ENCODE measurements at places on chromosomes 3 and 15.
A peak's percentile ranks its signal among the peaks of the same experiment; 100 is the strongest.

GRCh38 chr15:86080302-86080701, 631 bp downstream of the AGBL1 start:
- no peak for DNase-seq

- DNase-seq, result peak; percentile 80
Observed at GRCh38 chr15:57559875-57560274, 31.8 kb upstream of the MYZAP start.

DNA sequence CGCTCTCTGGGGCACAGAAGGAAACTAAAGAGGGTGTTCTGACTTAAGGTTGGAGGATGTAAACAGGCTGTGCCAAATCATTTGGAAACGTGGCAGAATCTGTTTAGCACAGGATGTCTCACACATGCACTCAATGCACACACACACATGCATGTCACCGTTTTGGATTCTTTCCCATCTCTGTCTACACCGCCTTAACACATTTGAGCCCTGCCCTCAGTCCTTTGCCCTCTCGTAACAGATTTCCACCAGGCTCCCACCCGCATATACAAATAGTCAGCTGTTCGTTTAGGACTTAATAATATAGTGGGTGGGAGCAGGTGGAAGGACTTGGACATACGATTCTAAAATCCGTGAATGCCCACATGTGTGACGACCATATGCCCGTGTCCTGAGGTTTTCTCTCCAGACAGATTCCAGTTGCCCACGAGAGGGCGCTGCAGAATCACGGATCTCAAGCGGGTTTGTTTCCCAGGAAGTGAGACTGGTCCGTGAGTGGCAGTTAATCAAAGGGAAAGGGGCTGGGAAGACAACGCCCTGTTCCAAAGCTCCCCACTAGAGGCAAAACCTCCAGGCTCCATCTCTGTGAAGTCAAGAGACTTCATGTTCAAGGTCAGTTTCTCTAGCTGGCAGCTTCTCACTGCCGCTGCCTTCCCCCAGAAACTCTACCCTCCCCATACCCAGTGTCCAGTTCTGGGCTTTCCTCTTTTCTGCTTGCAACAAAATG, 44.5 kb downstream of the NOX5 start:
- peak; percentile 91 for DNase-seq

GRCh38 chr15:71476823-71477222, 333.5 kb upstream of the NR2E3 start:
- no peak for DNase-seq

- DNase-seq, result no peak
Observed at GRCh38 chr3:71127052-71127831, 456.3 kb downstream of the FOXP1 start.

GRCh38 chr3:21682206-21682605, 68.8 kb downstream of the ZNF385D start:
- DNase-seq, result no peak

GRCh38 chr3:86954747-86955146, 36.2 kb downstream of the VGLL3 start:
- no peak for DNase-seq

- DNase-seq, result no peak
Observed at GRCh38 chr3:17949101-17949500, 206.7 kb upstream of the TBC1D5 start.

- no peak for DNase-seq
Observed at GRCh38 chr3:156551261-156551660, 3.7 kb downstream of the SSR3 start.

GRCh38 chr3:60215946-60216345, 1035.3 kb downstream of the FHIT start:
- no peak for DNase-seq

DNA sequence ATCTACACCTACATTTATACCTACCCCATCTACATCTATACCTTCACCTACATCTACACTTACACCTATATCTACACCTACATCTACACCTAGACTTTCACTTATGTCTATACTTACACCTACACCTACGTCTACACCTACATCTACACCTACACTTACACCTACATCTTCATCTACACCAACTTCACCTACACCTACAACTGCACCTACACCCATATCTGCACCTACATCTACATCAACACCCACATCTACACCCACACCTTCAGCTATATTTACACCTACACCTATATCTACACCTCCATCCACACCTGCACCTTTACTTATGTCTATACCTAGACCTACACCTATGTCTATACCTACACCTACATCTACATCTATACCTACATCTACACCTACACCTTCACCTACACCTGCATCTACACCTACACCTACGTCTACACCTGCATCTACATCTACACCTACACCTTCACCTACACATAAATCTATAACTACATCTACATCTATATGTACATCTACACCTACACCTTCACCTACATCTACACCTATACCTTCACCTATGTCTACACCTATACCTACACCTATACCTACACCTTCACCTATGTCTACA, 30.9 kb upstream of the PRR23E start:
- no peak for DNase-seq

- no peak for DNase-seq
Observed at GRCh38 chr3:154307363-154307762, 16.9 kb downstream of the DHX36 start.

GRCh38 chr3:192857260-192857661, 60.4 kb downstream of the MB21D2 start:
- DNase-seq, result no peak

DNA sequence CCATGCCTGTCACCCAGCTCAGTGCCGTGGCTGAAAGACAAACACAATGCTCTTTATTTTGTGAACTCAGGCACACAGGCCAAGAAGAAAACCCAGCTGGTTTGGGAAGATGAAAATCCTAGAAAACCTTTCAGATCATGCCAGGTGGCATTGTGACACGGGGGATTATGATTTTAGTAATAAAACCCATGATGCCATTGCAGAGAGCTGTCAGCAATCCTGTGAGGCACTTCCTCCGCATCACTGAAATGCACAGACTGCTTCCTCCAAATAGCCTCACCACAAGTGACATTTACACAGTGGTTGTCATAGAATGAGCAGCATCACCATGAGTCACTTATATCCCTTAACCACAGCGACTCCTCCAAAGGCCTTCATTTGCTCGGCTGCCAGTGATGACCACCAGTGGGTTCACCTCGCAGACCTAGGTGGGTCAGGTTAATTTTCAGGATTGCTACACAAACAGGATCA, 22.7 kb downstream of the ABHD6 start:
- DNase-seq, result no peak

- no peak for DNase-seq
Observed at GRCh38 chr3:137746808-137747207, 17.3 kb upstream of the SOX14 start.

DNA sequence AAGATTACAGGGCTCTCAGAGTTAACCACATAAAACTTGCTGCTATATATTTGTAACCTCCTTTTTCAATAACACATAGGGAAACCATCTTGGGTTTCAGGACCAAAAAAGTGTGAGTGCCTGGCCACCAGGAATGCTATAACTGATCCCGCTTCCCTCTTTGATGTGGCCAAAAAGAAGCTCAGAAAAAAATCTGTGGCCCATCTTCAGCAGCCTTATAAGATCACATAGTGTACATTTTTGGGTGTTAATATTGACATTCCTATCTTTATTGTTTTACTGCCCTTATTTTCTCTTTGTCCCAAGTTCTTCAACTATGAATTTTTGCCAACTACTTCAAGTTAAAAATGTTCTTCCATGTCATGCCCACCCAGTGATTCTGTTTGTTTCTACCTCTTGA, 102.8 kb downstream of the LIPC start:
- DNase-seq, result no peak

Measured in ecto neural progenitor cell (in vitro differentiated cells).